ENCODE measurements at places on chromosomes 13 and 19.

- no peak for DNase-seq
Observed at GRCh38 chr13:59112221-59112718, 1051.5 kb downstream of the DIAPH3 start.

DNA sequence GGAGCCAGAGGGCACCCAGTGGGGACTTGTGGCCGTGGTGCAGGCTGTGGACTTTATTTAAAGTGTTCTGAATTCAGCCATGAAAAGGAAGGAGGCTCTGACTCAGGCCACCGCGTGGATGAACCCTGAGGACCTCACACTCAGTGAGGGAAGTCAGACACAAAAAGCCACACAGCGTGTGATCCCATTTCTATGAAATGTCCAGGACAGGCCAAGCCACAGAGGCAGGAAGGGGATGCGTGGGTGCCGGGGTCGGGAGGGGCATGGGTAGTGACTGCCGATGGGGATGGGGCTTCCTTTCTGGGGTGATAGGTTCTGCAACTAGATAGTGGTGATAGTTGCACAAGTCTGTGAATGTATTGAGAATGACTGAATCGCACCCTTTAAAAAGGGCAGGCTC lies 8.7 kb upstream of the ZBTB7A start:
- no peak for DNase-seq

- no peak for DNase-seq
Observed at GRCh38 chr19:13010992-13011652, 15.8 kb downstream of the NFIX start.

GRCh38 chr13:83716121-83716520 lies 166.2 kb downstream of the SLITRK1 start:
- no peak for DNase-seq

DNA sequence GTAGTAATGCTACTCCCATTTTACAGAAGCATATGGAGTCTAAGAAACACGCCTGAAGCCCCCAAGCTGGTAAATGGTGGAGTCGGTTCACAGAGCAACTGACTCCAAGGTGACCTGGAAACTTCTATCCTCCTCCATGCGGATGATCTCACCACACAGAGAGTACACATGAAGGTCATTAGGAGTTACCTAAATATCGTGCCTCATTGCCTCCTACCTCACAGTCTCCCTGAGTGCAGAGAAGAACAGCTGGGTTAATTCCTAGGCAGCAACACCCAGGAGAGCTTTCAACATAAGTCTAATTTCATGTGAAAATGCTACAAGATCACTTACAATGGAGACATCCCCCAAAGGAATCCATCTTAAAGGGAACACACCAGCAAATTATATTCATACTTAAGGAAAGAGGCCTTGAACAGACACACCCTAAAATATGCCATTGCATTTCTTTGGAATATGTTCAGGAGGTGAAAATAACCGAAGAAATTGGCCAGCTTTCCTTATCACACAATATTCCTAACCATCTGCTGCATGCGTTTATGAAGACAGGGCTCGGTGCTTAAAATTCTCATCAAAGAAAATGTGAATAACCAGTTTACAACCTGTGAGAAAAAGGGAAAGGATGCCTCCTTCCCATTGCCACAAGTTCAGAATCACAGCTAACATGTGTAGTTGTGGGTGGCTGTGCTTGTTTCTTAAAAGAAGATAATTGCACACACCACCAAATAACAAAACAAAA lies 203.6 kb upstream of the NBEA start:
- no peak for DNase-seq

DNA sequence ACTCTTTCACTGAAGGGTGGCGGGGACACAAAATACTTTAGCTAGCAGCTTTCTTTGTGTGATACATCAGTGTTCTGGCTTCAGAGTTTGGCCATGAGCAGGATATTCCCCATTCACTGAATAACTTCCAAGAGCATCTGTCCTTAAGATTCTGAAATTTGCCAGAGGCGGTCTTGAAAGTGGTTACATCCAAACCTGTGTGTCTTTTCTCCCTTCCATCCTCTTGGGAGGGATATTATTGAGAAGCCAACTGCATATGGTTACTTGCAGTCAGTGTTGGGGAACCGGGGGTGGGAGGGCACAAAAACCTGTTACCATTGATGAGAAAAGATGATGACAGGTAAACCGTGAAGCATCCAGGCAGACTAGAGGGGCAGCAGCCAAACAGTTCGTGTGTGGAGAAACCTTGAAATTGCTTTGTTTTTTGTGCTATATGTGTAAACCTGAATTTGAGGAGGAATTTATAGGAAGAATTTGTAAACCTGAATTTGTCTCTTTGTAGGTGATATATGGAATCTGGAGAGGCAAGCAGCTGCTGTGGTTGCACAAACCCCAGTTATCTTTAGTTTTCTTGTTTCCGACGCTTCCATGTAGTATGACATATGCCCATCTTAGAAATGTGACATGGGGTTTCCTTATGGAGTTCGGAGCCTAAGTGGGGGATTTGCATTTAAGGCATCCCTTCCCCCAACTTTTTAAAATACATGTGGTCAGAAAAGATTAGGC lies 104.8 kb downstream of the WDFY2 start:
- no peak for DNase-seq

DNA sequence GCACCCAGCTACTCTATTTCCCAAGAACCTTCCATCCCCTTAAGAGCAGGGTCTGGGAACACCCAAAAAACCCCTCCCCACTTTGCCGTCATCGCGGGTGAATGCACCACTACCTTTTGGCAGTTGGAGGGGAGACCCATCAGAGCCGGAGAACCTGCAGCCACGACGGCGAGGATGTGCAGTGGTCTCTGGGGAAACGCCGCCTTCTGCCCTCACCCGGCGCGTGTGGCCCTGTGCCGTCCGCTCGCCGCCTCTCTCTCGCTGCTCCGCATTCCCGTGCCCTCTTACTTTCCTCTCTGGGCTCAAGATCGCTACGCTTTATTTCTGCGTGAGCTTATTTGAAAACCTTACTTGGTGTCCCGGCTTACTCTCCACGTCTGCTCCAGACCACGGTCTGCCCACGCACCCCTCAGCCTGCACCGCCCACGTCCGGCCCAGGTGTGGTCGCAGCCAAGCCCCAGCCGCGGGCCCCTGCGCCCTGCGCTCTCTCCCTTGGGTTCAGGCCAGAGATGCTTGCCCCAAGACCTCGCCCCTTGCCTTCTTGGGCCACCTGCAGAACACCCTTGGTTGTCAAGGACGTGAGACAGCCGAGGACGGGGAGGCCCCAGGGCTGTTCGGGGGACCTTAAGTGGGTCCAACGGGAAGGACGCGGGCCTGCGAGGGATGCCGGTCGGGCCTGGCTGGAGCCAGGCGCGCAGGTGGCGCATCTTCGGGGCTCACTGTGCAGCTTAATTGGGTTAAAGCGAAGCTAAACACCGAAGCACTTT lies 2.0 kb upstream of the MAB21L1 start:
- DNase-seq, result peak; percentile 73

DNA sequence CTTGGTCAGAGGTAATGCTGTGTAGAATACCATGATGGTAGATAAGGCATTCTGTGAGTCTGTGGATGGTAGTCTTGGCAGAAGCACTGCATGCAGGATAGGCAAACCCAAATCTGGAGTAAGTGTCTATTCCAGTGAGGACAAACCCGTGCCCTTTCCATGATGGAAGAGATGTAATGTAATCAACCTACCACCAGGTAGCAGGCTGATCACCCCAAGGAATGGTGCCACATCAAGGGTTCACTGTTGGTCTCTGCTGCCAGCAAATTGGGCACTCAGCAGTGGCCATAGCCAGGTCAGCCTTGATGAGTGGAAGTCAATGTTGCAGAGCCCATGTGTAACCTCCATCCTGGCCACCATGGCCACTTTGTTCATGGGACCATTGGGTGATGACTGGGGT lies 155.0 kb downstream of the RAP2A start:
- DNase-seq, result no peak

GRCh38 chr13:91762957-91763356 lies 364.5 kb downstream of the GPC5 start:
- DNase-seq, result no peak

GRCh38 chr19:33894787-33895186 lies 98.1 kb downstream of the KCTD15 start:
- no peak for DNase-seq

- no peak for DNase-seq
Observed at GRCh38 chr19:49422407-49423070, 702 bp downstream of the PTH2 start.

- DNase-seq, result no peak
Observed at GRCh38 chr13:109668433-109669233, 117.8 kb downstream of the IRS2 start.

- no peak for DNase-seq
Observed at GRCh38 chr19:45150751-45151281, 10.0 kb downstream of the NKPD1 start.

GRCh38 chr19:41309180-41310032 lies 566 bp upstream of the CCDC97 start:
- DNase-seq, result no peak

DNA sequence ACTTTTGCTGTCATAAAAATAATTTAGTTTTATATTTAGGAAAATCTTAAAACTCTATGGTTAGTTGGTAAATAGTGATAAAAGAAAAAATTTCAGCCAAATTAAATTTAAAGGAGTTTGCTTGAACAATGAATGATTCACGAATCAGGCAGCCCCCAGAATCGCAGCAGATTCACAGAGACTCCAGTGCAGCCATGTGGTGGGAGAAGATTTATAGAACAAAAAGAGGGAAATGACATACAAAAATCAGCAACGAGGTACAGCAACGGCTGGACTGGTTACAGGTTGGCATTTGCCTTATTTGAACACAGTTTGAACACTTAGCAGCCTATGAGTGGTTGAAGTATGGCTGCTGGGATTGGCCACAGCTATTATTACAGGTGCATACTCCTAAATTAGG lies 96.4 kb upstream of the MYCBP2 start:
- DNase-seq, result no peak

DNA sequence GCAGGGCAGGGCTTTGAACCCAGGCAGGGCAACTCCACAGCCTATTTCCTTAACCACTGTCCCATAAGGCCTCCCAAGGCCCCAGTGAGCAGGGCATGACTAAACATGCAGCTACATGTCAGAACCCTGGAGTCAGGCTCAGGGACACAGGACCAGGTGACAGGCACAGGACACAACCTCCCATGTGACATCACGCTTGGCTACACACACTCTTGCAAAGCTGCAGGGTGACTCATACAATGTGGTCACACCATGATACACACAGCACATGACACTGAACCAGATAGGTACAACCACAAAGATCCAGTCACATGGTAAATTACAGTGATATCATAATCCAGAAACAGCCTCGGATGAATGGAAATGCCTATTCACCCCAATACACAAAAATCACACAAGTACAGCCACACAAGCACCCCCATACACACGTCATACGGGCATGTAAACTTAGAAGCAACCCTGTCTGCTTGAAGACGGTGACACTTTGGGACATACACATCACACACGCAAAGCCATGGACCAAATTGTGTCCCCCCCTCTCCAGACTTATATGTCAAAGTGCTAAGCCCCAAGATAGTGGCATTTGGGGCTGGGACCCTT lies 14.5 kb downstream of the KLK4 start:
- DNase-seq, result no peak

- no peak for DNase-seq
Observed at GRCh38 chr19:2059422-2060201, 8.6 kb upstream of the MKNK2 start.

GRCh38 chr13:97133955-97134354 lies 88.2 kb upstream of the MBNL2 start:
- no peak for DNase-seq

DNA sequence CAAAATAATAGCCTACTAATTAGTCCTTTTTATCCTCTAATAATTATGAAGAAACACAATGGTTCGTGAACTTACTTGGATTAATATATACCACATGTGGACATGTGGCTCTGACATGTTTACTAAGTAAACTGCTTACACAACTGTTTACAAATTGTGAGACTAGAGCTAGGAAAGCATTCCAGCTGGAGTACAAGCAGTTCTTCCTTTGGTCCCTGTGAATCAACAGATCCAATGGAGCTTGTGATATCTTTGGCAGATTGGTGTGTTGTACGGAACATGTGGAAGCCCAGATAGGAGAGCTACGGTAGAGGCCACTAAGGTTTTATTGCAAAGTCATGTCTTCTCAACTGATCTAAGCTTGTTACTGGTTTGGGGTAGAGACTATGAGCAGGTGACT lies 145.5 kb upstream of the SPRY2 start:
- DNase-seq, result no peak

GRCh38 chr13:42747399-42747873 lies 33.9 kb upstream of the FAM216B start:
- no peak for DNase-seq

DNA sequence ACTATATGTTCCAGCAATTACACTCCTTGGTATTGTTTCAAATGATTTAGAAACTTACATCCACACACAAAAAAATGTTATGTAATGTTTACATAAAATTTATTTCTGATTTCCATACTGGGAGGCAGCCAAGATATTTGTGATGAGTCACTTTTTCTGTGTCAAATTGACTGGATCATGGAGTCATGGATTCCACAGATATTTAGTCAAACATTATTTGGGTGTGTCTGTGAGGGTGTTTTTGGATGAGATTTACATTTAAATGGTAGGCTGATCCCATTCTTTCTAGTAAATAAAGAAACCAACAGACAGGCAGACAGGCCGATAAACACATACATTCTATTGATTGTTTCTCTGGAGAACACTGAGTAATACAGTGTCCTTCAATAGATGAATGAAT lies 562.8 kb downstream of the SLITRK6 start:
- DNase-seq, result no peak

DNA sequence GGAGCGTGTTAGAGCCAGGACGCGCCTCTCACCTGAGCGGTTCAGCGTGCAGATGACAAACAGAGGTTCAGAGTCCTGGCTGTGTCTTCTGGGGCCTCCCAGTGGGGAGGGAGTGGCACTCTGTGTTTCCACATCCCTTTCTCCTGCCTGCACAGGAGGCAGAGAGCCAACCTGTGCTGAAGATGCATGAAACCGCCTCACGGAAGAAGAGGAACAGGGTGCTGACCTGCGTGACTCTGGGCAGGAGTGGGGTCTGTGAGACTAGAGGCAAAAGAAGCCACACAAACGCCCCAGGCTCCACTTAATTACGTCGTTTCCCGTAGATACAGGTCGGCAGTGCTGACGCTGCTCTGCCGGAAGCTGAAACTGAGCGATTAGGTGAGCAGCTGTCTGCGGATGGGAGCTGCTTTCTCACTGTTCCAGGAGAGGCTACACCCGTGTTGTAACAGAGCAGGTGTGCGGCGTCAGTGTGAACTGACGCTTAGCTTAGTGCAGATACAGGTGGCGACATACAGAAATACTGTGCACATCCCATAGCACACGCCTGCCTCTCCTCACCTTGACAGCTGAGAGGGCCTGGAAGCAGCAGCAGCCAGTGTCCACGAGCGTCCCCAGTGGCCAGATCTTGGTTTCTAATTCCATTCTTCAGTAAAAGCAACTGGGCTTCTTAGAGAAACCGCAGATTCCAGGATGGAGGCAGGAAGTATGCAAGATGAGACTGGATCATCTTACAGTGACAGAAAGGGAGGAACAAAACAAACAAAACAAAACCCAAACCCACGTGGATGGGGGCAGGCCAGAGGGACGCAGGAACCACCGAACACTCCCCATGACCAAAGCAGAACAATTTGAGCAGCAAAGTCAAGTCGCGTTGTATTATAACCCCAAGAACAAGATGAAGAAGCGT lies 37.7 kb upstream of the MCF2L start:
- no peak for DNase-seq

GRCh38 chr13:78589206-78589605 lies 14.1 kb downstream of the POU4F1 start:
- no peak for DNase-seq
